Inflammatory macrophage treated with lipopolysaccharide for 1 hour (primary cell): ENCODE measurements at places on chromosomes 12 and 14.

GRCh38 chr12:4421590-4422031 lies 24.0 kb downstream of the FGF6 start:
- peak; percentile 17 for DNase-seq

GRCh38 chr14:105196265-105196960 lies 15.3 kb upstream of the NUDT14 start:
- DNase-seq, result no peak

DNA sequence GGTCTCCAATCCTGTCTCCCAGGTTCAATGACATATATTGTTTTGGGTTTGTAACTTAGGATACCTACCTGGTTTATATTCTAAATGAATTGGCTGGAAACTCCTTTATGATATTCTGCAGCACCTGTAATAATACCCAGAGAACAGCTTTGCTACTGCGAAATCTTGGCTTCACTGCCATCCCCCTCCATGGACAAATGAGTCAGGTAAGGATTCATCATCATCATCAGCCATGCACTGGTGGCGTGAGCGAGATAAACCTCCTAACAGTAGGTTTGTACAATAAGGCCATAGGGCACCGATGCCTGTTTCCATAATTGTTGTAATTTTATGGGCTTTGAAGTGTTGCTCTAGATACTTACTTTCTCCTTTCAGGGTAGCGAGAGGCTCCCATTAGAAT lies 10.7 kb downstream of the DDX47 start:
- DNase-seq, result no peak

- DNase-seq, result no peak
Observed at GRCh38 chr14:64773577-64773976, 69.4 kb downstream of the PLEKHG3 start.

- DNase-seq, result no peak
Observed at GRCh38 chr14:105376521-105377440, 21.6 kb upstream of the TEX22 start.
